ENCODE measurements at places on chromosomes 2 and 18.
A peak's percentile ranks its signal among the peaks of the same experiment; 100 is the strongest.

GRCh38 chr18:63664571-63664970, 2.9 kb upstream of the SERPINB3 start:
- DNase-seq, result no peak

DNA sequence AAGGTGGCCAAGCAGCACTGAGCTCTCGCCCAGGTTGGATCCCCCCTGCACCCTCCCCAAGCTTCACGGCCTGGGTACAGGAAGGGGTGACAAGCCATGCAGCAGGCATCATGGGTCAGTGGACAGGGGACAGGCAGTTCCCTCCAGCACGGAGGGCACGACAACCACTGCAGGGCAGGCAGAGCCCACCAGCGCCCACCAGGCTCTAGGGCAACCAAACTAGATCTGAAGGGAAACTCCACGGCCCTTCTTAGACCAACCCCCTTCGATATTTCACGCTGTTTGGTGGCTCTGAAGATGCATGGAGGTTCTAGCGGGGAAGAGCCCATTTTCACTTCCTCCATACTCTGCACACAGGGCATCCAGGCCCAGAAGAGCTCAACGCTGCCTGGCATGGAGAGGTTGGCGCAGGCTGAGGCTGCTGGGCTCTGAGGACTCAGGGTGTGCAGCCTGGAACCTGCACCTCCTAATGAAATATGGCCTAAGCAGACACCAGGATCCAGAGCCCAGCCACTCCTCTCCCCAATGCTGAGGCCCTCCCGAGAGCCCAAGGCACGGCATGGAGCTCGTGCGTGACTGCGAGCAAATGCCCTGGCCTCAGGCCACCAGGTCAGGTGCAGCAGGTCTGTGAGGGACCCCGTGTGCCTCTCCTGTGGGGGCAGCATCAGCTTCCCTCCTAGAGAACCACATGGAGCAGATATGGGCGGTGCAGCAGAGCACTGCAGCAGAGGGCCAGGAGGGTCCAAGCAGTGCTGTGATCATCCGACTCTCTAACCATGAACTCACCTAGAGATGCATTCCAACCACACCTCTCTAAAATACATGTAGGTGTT, 8.7 kb upstream of the MTERF4 start:
- DNase-seq, result no peak

DNA sequence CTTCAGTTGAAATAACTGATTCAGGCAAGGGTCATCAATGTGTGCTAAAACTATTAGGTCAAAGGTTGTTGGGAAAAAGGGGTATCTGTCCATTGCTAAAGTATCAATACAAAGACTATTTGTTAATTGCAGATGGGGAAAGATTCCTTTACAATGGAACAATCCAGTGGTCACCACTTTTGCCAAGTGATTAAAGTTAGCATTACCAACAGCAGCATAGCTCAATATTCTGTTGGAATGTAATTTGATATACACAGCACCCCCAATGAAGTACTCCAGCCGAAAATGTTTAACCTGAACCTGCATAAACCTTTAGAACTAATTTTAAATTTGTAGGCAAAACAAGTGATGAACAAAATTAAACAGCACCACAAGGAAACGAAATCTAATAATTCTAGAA, 191.0 kb downstream of the TCF4 start:
- DNase-seq, result no peak

DNA sequence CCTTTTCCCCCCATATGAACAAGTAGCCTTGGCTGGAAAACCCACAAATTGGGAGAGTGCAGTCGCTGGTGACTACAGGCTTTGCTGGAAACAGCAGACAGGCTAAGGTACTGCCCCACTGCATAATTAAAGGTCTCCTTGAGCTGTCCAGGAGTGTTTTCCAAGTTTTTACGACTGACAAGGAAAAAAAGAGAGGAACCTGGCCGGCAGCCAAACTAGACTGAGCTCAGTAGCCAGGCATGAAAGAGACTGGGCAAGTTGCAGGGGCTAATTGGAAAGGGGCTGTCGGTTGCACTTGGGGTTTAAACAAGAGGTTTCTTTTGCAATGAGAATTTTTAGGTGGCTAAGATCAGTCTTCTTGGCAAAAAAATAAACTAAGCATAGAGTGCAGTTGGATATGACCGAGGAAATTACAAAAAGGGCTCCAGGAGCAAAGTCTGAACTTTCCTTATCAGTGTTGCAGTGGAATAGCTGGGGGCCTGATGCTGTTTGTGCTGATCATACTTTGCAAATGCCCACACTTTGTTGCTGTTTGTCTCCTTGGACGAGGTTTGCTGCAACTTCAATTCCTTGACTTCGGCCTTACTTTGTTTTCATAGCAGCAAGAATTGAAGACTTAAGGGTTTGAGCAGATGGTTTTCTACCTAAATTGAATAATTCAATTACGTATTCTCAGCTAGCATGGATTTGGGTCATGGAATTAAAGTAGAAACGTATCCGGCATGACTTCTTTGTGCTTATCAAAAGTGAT, 2.1 kb downstream of the GULP1 start:
- no peak for DNase-seq

- DNase-seq, result peak; percentile 3
These were observed 641 bp downstream of the MAPRE3 start for GRCh38 chr2:26970928-26971627.

DNA sequence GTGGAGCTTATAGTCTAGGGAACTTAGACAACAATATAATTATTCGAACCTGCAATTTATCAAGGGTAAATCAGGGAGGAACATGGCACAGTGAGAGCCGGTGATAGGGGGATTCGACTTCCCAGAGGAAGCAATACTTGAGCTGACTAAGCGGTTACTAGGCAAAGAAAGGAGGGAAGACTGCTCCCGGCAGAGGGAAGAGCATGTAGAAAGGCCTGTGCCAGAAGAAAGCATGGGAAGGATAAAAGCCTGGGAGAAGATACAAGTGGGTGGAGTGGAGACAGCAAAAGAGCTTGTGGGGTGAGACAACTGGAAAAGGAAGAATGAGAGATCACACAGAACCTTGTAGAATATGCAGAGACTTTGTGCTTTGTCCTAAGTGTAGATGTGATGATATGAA, 93.3 kb downstream of the MARCHF4 start:
- DNase-seq, result no peak

GRCh38 chr2:54773838-54774237, 50.4 kb downstream of the EML6 start:
- DNase-seq, result no peak

GRCh38 chr18:49851624-49852023, 38.3 kb upstream of the ACAA2 start:
- no peak for DNase-seq

DNA sequence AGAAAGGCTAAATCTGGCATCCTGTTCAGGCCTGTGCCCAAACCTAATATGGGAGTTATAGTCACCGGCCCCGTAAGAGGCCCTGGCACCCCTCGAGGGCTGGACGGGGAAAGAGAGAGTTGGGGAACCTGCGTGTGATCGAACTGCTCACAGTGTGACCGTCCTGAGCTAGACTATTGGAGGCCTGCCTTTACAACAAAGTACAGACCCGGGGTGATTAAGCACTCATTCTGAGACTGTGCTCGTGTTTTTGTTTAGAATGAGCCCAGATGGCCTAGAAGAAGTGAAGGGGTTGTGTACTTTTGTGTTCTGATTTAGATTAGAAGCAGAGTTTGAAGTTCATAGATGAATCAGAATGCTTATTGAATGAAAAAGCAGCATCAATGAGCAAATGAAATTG, 115.3 kb downstream of the ACOXL start:
- no peak for DNase-seq

DNA sequence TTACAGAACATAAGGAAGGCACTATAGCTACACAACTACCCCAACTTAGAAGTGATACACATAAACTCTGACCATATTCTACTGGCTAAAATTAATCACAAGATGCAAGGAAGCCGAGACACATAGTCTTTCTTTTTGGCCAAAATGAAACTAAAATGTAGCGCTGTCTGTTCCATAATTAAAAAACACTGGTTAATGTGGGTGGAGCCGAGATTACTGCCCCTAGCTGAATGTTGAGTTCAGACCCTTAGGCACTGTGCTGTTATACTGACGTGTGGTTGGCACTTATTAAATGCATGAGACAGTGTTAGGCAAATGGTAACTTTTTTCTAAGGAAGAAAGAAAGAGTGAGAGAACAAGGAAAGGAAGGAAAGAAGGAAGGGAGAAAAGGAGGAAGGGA, 254.6 kb upstream of the RND3 start:
- no peak for DNase-seq

DNA sequence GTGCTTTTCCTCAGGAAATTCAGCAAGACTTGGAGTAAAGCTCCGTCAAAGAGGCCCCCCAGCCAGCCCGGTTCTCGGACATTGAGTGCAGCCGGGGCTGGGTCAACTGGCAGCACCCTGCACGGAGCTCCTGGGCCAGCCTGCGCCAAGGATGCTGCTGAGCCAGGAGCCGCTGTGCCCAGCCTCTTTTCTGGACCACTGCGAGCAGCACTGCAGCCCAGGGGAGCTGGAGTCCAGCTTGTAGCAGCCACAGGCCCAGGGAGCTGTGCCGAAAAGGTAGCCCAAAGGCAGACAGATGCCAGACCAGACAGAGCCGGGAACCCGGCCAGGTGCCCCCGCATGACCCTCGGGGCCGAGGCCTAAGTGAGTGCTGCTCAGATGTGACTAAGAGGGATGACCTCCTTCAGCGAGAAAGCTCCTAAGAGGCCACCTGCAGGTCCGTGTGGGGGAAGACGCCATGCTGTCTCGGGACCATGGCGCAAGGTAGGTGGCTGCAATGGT, 7.3 kb downstream of the CLHC1 start:
- no peak for DNase-seq

GRCh38 chr2:239463541-239464165, 62.8 kb upstream of the HDAC4 start:
- no peak for DNase-seq

- no peak for DNase-seq
These were observed 122.7 kb downstream of the DNER start for GRCh38 chr2:229591611-229592010.

Measured in CD4-positive, alpha-beta T cell treated with Interleukin-10 for 1 hour (primary cell).